A549 treated with CpdA at 1 μM for 4 hours (cell line): ENCODE measurements at places on chromosomes 6 and 20. TPM values are rescaled to one million over a fixed set of nuclear protein-coding genes. Genes with fewer than 3 reads are reported as not detected.

Gene MEI4
- not detected in 5 replicates for total RNA-seq

Gene BPIFB4
- not detected in 5 replicates for total RNA-seq

Gene RGS17
- 5.8 to 7.0 TPM (median 6.4 TPM) in 5 replicates for total RNA-seq

Gene CCN2
- 19.2 to 27.8 TPM (median 21.9 TPM) in 5 replicates for total RNA-seq

Gene OR2H1
- not detected in 5 replicates for total RNA-seq

Gene LY6G6F
- not detected in 5 replicates for total RNA-seq

Gene PPP1R14C
- total RNA-seq = 0.67 to 0.83 TPM (median 0.79 TPM) in 5 replicates

Gene LRFN2
- not detected in 5 replicates for total RNA-seq

Gene LY6G6D
- not detected in 5 replicates for total RNA-seq

Gene GNRH2
- total RNA-seq = 0.15 to 0.37 TPM (median 0.20 TPM) in 3 of 5 replicates, not detected in the others

Gene RPN2
- total RNA-seq = 258 to 278 TPM (median 272 TPM) in 5 replicates

Gene MYB
- total RNA-seq = 0.30 to 1.2 TPM (median 0.63 TPM) in 5 replicates

Gene C20orf202
- 0.03 TPM in 1 of 5 replicates, not detected in the others for total RNA-seq

Gene TRIM15
- 0.29 TPM in 1 of 5 replicates, not detected in the others for total RNA-seq

Gene EPPIN
- total RNA-seq = not detected in 5 replicates

Gene LAMA5
- 251 to 434 TPM (median 357 TPM) in 5 replicates for total RNA-seq

Gene COL9A3
- total RNA-seq = 0.40 to 0.72 TPM (median 0.50 TPM) in 5 replicates

Gene OXT
- not detected in 5 replicates for total RNA-seq

Gene TUBB1
- 0.06 TPM in 1 of 5 replicates, not detected in the others for total RNA-seq

Gene COL9A1
- 0.07 to 0.09 TPM in 2 of 5 replicates, not detected in the others for total RNA-seq

Gene RAET1L
- total RNA-seq = 0.18 to 0.49 TPM (median 0.27 TPM) in 5 replicates

Gene WFDC5
- not detected in 5 replicates for total RNA-seq

Gene GPR6
- not detected in 5 replicates for total RNA-seq

Gene ACTL10
- total RNA-seq = 0.02 TPM in 1 of 5 replicates, not detected in the others

Gene CGA
- 0.08 to 0.15 TPM in 2 of 5 replicates, not detected in the others for total RNA-seq

Gene CST4
- total RNA-seq = not detected in 5 replicates

Gene UCKL1
- 22.3 to 34.4 TPM (median 28.8 TPM) in 5 replicates for total RNA-seq

Gene ADGRF1
- total RNA-seq = 0.05 to 0.06 TPM in 2 of 5 replicates, not detected in the others

Gene GNAS-AS1
- not detected in 5 replicates for total RNA-seq
